ENCODE measurements at places on chromosomes 16 and 17.

- DNase-seq, result no peak
These were observed at the start of gene RAC3 for GRCh38 chr17:82031303-82031884. TSS of gene RAC3 (plus strand) at chr17:82031678. CDS start at chr17:82031762, 84 bp downstream.

GRCh38 chr17:72822358-72823023 is 270.0 kb downstream of the SLC39A11 start:
- no peak for DNase-seq

GRCh38 chr16:66299349-66299748 is 67.1 kb upstream of the CDH5 start:
- DNase-seq, result no peak

- no peak for DNase-seq
These were observed 63.9 kb upstream of the DNAJA2 start for GRCh38 chr16:47037396-47037745.

- peak; percentile 65 for DNase-seq
These were observed 15.8 kb downstream of the SLC7A5 start for GRCh38 chr16:87853411-87854052.
